Left lobe of liver (tissue), 2 donors: ENCODE measurements at places on chromosomes 5 and 9. TPM values are rescaled to one million over a fixed set of nuclear protein-coding genes. Genes with fewer than 3 reads are reported as not detected.

Gene PTGES
- total RNA-seq = not detected

Gene TMEFF1
- total RNA-seq = 0.20 TPM

Gene MOCS2
- 42.5 TPM for total RNA-seq

Gene PTGR1
- 526 TPM for total RNA-seq

GRCh38 chr5:159331093-159331973 is 1.0 kb upstream of the IL12B start:
- peak; percentile 57 for DNase-seq

DNA sequence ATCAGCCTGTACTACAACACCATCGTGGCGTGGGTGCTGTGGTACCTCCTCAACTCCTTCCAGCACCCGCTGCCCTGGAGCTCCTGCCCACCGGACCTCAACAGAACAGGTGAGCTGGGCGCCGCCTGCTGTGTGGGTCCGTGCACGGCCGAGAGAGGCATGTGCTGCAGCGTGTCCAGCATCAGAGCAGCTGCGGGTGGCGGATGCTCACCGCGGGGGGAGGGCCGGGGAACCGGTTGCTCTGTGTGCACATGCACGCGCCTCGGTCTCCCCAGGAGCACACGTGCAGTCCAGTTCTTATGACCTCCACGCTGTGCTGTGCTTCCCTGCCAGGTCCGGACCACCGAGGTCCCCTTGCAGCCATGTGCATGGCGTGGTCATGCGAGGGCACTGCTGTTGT is 7.6 kb downstream of the SLC6A18 start:
- DNase-seq = no peak

DNA sequence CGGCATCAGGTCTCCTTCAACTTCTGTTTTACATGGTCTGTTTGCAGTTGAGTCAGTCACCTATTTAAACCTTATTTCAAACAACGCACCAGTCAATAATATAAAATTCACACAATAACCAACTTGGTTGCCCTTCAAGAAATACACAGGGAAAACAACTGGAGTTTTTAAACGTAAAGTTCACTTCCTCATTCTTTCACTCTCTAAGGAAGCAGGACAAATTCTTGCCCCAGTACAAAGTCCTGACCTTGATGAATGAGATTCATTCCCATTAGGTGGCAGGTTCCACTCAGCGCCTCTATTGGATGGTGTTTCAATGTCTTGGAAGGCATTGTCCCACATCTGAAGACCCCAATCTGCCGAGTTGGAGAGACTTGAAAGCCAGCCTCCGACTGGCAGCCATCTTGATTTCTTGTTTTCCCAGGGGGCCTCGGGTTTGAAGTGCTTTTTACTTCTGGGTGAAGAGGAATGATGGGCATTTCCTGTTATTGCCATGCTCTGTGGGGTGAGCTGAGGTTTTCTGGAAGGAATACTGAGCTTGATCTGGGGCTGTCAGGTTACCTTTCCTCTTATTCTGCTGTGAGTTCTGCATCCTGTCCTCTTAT is 105.0 kb downstream of the ACER2 start:
- no peak for DNase-seq

- DNase-seq = no peak
These were observed 81.3 kb downstream of the OXCT1 start for GRCh38 chr5:41788941-41789368.

DNA sequence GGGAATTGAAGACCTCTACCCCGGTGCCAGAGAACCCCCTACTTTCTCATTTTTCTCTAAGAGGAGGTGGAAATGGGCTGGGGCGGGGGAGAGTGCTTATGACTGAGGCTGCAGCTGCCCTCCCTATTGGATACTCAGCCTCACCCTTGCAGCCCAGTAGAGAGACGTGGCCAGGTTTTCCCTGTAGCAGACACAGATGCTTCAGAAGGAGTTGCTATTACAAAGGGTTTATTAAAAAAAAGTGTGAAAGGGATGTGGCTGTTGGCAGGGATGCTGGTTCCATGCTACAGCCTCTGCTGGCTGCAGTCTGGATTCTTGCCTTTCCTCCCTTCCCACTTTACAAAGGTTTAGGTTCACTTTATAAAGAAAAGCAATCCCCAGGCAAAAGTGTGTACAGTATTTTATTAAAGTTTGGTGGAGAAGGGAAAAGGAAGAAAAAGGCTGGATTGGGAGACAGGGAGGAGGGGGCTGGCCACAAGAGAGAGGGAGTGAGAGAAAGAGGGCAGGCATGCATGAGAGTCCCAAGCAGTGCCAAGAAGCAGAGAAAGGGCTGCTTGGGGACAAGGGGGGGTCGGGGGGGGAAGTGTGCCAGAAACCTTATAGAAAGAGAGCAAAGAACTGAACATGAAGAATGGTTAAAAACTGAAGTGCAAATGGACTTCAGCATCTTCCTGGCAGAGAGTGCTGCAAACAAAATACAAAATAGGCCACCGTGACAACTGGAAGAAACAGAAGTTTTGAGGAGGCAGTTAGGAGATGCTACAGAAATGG is 29.5 kb upstream of the NFIB start:
- DNase-seq = no peak

DNA sequence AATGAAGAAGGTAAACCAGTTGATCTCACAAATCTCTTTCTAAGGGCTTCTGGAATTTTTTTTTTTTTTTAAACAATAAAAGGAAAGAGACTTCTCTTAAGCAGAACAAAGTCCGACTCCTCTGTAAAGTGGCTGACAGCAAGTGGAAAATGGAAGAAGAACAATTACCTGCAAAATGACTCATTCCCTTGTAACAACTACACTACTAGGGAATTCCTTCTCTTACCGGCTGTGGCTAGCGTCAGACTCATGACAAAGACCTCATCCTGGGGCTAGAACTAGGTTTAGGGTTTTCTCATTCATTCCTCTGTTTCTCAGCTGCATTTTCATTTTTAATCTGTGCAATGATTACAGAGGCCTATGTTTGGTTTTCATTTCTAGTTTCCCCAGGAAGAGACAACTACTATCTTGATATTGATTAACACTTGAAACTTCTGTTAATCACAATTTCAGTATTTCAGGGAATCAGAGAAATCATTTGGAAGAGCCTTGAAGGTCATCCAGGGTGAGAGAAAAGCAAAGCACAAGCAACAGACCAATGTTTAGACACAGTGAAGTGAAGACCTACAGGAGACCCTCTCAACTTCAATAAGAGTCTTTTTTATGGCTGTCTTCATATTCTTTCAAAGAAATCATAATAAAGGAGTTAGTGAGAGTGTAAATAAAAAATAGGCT is 437.9 kb downstream of the RAB3C start:
- no peak for DNase-seq

GRCh38 chr5:6759401-6759800 is 46.2 kb downstream of the TENT4A start:
- DNase-seq = peak; percentile 68

GRCh38 chr9:89137542-89138462 is 40.8 kb downstream of the SHC3 start:
- no peak for DNase-seq

GRCh38 chr9:105760053-105760452 is 65.7 kb downstream of the TMEM38B start:
- no peak for DNase-seq

DNA sequence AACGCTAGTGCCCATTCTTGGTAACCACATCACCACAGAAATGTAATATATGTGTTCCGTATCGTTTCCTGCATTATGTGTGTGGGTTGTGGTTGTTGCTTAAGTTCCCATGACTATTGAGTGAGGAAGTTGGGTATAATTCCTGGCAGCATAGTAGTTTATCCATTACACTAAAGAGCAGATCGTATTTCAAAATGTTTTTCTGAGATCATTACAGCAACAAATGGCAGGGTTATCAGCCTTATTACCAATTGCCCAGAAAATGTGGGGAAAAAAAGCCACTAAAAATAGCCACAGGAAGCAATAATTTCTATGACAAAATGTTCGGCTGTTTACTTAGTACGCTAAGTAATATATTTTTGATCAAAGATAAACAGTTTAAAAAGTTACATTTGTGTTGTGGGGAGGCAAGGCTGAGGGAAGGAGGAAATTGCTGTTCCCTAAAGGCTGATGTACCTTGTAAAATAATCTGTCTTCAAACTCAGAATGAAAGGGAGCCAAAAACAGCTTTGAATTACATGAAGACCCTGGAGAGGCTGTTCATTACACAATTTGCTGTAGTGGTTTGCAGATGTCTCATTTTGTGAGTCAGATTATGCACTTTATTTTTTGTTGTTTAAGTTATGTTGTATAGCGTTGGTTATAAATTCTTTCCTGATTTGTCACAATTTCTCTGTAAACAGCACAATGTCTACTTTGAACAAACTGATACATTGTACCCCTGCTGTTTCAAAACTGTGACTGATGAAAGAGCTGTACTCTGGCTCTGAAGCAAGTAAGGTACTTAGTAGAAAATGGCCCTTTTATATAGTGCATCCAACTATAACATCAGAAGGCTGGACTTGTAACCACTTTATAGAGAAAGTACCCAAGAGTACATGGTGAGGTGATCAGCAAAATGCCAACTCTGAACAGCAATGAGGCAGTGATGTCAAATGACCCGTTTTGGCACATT is 1028.5 kb downstream of the NR2F1-AS1 start:
- DNase-seq = no peak

DNA sequence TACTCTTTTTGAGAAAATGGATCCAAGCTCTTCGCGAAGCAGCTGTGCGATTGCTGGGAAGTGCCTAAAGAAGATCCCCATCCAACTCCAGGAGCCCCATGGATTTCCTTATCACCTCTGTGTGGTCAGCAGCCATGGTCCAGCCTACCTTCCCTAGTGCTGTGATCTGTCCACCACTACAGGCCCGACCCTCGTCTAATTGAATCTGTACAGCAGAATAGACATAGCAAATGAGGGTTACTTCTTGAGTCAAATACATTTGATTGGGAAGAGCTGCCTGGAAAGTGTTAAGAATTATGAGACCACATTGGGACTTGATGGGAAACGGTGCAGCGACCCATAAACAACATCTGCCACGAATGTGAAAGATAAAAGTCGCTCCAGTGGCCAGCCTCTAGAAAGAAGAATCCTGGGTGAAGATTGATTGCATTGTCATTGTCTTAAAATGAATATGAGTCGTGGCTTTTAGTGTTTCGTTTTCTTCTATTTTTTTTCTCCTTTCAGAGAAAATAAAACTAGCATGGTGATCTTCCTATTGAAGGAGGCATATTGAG is 118.4 kb downstream of the PAM start:
- no peak for DNase-seq
